NCI-H1417 treated with DMSO at 0.1 percent for 48 hours (cell line): ENCODE measurements at places on chromosomes 16 and 17.

- no peak for DNase-seq
Measured at GRCh38 chr16:88617268-88618031, 20.9 kb upstream of the IL17C start.

DNA sequence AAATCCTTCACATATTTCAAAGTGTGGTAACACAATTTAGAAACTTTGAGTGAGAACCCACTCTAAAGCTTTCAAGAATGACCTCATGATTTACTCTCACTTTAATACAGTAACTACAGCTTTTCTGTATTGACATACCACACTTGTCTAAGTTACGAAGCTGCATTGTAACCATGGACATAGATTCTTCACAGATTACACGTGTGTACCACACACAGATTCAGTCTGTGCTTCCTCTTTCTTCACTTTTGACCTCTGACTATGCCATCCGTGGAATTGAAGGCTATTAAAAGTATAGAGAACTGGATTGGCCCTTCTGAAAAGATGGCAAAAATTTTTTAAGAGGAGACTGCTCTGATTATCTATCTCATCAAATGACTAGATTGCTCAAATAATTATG is 172.7 kb downstream of the TANC2 start:
- no peak for DNase-seq

- no peak for DNase-seq
Measured at GRCh38 chr17:30905742-30906100, 317 bp downstream of the TEFM start.

DNA sequence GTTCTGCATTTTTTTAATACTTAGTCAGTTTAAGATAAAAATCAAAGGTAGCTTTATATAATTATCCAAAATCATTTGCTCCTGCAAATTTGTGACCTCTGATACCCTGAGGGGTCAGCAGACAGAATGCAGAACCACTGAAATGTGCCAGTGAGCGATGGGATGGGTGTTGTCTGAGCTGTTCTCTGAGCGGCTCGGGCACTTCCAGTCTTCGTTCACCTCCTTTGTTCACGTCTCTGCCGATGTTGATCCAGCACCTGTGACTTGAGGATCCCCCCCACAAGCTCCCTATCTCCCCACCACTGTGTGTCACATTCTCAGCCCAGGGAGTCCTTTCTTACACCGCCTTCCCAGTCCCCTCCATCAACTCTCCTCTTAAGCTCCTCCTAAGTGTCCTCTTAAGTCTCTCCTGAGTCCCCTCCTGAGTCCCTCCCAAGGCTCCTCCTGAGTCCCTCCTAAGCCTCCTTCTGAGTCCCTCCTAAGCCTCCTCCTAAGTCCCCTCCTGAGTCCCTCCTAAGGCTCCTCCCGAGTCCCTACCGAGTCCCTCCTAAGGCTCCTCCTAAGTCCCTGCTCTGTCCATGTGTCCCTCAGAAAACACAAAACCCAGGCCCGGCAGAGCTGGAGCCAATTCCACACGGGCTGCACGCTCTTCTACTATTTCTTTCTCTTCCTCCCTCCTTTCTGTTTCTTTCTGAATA is 47.5 kb downstream of the RNF213 start:
- DNase-seq, result no peak

GRCh38 chr17:71613996-71614395 is 506.8 kb upstream of the SOX9 start:
- peak; percentile 52 for DNase-seq

- no peak for DNase-seq
Measured at GRCh38 chr17:50208611-50209061, 7.2 kb upstream of the COL1A1 start.

DNA sequence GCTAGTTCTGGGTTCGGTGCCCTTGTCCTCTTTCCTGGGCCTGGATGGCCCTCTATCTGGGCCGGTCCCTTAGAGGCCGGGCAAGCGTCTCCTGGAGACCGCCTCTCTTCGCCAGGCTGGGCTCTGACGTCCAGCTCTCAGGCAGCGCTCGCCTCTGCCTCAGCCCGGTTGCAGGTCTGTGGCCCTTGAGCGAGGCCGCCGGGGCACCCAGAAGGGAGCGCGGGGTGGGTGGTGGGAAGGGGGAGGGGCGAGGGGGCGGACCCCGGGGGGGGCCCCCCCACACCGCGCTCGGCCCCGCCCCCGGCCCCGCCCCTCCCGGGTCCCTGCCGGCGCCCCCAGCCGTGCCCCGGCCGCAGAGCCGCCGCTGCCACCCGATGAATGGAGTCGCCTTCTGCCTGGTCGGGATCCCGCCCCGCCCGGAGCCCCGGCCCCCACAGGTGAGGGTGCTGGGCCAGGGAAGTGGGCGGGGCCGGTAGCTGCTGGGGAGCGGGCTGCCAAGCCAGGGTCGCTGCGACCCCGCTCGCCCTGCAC is at the start of gene ARHGAP23:
ARHGAP23 (plus strand) TSS at position 353 of the 531 bp plus-strand sequence; CDS start at position 375, 22 bp downstream.
- DNase-seq, result no peak

- DNase-seq, result no peak
Measured at GRCh38 chr17:12599186-12599920, 66.3 kb upstream of the MYOCD start.

DNA sequence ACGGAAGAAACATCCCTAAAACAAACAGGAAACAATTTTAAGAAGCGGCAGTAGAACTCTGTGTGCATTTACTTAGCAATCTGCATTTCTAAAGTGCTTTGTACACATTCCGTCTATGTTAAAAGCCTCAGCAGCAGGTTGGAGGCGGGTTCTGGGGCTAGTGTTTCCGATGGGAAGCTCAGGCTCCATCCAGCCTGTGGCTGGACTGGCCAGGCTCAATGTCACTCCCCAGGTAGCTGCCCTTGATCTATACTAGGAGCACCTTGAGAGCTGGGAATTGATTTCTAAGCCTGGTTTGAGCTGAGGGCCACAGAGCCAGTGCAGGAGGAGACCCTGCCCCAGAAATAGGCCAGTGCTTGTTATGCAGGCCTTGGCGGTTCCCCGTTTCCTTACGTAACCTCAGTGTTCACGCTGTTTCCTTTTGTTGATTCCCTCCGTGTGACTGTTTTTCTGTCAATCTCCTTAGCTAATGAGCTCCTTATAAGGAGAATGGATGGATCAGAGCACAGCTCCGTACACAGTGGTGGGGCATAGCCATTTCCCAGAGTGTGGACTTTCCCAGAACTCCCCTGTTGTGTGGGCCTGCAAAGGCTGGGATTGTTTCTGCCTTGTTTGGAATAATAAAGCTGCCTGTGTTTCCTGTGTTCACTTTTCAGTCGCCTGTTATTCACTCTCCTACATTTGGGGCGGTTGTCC is 21.4 kb downstream of the ADORA2B start:
- DNase-seq, result no peak

GRCh38 chr16:9610727-9611126 is 519.3 kb downstream of the HAPSTR1 start:
- no peak for DNase-seq

- DNase-seq, result no peak
Measured at GRCh38 chr17:72463287-72464102, 342.7 kb downstream of the SOX9 start.

DNA sequence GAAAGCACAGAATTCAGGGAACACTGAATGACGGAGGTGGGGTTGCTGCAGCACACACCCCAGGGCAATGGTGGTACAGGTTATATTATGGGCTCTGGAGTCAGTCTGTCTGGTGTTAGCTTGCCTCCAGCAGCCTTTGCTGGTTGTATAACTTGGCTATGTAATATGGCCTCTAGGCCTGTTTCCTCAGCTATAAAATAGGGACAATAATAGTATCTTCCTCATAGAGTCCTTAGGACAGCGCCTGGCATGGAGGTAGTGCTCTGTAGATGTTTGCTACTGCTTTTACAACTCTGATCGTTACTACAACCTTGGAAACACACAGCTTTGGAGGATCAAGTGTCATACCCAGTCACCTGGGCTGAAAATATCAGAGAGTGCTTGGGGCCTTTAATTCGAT is 31.5 kb downstream of the GTF3C1 start:
- no peak for DNase-seq

DNA sequence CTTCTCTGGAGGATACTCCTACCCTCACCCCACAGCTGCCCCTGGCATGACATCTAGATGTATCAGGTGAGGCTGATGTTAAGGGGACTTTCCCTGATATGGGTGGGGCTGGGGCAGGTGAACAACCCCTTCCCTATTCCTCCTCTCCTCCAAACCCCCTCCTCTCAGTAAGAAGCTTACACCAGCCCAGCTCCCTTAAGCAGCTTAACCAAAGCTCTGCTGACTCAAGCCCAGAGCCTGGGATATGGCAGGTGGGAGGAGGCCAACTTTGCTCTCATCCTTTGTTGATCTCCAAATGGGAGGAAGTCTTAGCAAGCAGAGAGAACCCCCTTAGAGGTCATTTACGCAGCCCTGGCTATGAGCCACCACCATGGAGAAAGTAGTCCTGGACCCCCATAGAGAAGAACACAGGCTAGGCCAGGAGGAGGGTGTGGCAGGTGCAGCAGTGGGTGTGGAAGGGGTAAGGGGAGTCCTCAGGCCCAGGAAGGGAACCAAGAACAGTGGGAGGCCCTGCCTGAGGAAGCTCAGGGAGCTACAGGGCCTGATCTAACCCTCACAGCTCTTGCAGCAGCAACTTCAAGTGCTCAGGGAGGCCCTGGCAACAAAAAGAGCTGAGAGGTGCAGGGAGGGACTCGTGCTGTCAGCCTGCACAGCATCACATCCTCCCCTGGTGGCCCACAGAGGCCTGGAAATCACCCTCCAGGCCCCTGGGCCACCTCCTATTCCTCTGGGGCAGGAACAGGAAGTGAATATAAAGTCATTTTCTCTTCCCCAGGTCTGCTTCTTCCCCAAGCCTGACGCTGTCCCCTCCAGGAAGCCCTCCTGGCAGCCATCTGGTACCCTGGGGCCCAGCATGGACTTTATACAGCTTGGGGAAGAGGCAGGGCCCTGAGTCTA is 2.9 kb downstream of the UNC119 start:
- no peak for DNase-seq

- no peak for DNase-seq
Measured at GRCh38 chr16:3182608-3183444, 5.2 kb upstream of the OR1F1 start.

DNA sequence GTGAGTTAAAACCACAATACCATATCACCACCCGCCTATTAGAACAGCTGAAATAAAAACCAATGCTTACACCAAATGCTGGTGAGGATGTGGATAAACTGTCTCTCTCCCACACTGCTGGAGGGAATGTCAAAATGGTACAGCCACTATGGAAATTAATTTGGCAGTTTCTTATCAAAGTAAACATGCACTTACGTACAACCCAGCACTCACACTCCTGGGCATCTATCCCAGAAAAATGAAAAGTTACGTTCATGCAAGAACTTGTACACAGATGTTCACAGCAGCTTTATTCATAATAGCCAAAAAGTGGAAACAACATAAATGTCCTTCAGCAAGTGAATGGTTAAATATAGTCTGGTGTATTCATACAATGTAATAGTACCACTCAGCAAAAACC is 173.2 kb upstream of the MYOCD start:
- DNase-seq, result no peak

DNA sequence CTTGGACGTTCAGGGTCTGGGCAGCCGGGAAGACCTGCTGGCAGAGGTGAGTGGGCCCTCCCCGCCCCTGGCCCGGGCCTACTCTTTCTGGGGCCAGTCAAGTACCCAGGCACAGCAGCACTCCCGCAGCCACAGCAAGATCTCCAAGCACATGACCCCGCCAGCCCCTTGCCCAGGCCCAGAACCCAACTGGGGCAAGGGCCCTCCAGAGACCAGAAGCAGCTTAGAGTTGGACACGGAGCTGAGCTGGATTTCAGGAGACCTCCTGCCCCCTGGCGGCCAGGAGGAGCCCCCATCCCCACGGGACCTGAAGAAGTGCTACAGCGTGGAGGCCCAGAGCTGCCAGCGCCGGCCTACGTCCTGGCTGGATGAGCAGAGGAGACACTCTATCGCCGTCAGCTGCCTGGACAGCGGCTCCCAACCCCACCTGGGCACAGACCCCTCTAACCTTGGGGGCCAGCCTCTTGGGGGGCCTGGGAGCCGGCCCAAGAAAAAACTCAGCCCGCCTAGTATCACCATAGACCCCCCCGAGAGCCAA is 8.6 kb upstream of the ABCC3 start:
- DNase-seq, result no peak

DNA sequence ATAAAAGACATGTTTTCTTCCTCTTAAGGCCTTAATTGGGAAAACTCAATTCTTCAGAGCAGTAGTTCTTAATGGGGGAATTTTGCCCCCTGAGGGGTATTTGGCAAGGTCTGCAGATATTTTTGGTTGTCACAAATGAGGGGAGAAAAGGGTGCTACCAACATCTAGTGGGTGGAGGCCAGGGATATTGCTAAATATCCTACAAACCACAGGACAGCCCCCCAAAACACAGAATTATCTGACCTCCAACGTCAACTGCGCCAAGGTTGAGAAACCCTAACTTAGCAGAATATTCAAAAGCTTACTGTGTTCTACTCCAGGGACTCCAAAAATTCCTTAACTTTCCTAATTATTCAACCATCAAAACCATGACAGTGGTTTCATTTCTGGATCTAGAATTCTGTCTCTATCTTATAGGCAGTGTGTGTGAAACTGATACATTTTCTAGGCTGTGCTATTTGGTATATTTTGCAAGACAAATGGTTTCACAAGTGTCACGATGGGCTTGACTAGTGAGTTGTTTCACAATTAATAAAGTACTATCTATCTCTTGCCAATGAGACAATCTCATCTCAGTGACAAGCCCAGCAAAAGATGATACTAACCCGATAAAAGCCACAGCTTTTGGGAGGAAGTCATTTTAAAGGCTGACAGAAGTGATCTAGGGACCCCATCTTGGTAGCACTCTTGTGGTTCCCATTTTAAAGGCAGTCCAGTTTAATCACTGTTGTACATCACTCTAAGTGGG is 14.7 kb downstream of the TXNDC11 start:
- DNase-seq, result no peak
